ENCODE measurements at places on chromosomes 3 and 15. TPM values are rescaled to one million over a fixed set of nuclear protein-coding genes. Genes with fewer than 3 reads are reported as not detected.

Gene GABRR3
- polyA plus RNA-seq, result not detected

Gene AP3B2
- polyA plus RNA-seq, result not detected

Gene PPM1L
- 14.3 TPM for polyA plus RNA-seq

Gene HCLS1
- 5.8 TPM for polyA plus RNA-seq

Gene LSMEM2
- polyA plus RNA-seq, result 40.6 TPM

Gene ACOX2
- polyA plus RNA-seq, result 23.7 TPM

Gene TM4SF4
- polyA plus RNA-seq, result not detected

Gene SKOR1
- not detected for polyA plus RNA-seq

Gene SIDT1
- polyA plus RNA-seq, result 1.7 TPM

Gene TERC
- polyA plus RNA-seq, result not detected

GRCh38 chr15:52200831-52201365 lies 9.7 kb upstream of the GNB5 start:
- no peak for DNase-seq

- DNase-seq, result no peak
These were observed 76.9 kb upstream of the ABI3BP start for GRCh38 chr3:101069901-101070798.

- DNase-seq, result no peak
These were observed 716 bp downstream of the SELENOS start for GRCh38 chr15:101276501-101277037.

GRCh38 chr15:91224755-91225380 lies 124.8 kb downstream of the SV2B start:
- no peak for DNase-seq

GRCh38 chr15:78408355-78408640 lies 29.7 kb upstream of the IREB2 start:
- no peak for DNase-seq

DNA sequence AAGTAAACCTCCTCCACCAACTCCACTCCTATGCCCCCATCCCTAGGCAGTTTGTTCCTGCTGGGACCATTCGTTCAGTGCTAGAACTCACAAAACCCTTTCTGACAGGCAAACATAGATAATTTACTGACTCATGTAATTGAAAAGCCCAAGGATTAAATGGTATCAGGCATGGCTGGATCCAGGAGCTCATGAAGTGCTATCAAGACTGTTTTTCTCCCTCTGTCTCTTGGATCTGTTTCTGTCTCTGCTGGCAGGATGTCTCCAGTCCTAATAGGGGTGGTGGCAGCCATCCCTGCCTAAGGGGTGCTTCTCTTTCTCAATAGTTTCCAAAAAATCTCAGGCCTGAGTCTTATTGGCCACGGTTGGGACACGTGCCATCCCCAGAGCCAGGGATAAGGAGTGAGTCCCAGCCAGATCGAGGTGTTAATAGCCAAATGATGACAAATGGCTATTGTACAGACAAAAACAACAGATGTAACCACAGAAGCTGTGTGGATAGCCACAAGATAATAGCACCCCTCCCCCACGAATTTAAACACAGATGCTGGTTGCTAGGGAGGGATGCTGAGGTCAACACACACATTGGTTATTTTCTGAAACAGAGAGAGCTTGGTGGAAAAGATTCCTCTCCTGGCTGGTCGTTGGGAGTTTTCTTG lies 168.6 kb downstream of the SHQ1 start:
- peak; percentile 37 for DNase-seq

DNA sequence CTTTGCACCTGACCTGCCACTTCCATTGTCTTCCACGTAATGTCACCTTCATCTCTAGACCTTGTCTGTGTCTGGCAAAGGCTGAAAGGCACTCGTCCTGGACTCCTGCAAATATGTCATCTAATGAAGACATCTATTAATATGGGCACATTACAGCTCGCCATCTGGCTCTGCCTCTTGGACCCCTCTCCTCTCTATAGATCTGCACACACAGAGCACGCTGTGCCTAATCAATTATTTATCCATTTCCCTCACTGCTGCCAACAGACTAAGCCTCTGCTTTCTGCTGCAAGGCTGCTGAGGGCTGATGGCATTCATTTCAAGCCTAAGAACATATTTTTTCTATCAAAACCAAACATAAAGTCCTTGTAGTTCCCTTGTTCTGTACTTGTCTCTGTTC lies 573.0 kb downstream of the TUSC7 start:
- DNase-seq, result no peak

DNA sequence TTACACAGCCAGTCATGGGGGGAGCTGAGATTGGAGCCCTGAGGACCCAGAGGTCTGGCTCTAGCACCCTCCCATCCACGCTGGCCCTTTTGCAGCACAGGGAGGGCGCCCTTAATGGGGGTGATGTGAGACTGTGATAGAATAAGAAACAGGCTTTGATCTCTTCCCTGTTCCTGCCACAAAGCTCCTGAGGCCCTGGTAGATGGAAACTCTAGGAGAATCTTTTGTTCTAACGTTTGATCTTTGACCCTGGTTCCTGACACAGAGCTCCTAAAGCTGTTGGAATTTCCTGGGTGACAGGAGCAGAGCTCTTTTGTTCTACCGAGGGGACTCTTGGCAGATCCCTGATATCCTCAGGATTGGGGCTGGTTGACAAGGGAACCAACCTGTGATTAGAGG lies 1.2 kb upstream of the UROC1 start:
- no peak for DNase-seq

DNA sequence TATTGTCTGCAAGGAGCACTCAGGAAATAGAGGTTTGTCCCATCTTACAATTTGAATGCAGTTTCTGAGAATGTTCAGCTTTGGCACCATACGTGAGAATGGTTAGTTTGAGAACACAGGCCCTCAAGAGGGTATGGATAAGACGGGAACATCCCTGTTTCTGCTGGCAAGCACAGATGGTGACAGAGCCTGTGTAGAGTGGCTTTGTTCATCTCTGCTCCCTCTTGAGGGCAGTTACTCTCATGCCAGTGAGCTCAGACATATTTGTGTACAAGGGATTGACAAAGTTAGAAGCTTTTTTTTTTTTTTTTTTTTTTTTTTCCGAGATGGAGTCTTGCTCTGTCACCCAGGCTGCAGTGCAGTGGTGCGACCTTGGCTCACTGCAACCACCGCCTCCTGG lies 71.5 kb upstream of the FILIP1L start:
- no peak for DNase-seq

- no peak for DNase-seq
These were observed 170.9 kb downstream of the ERC2 start for GRCh38 chr3:56297281-56297840.

DNA sequence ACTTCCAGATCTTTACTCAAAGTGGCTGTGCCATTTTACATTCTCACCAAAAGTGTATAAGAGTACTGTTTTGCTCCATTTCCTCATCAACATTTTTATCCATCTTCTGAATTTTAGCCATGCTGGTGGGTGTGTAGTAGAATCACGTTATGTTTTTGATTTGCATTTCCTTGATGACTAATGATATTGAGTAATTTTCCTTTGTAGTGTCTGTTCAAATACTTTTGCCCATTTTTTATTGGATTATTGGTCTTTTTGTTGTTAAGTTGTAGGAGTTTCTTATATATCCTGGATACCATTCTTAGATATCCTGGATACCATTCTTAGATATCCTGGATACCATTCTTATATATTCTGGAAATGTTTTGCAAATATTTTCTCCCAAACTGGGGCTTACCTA lies 344.9 kb downstream of the LRRC3B start:
- no peak for DNase-seq

GRCh38 chr3:57942388-57942787 lies 65.8 kb upstream of the FLNB start:
- DNase-seq, result no peak

DNA sequence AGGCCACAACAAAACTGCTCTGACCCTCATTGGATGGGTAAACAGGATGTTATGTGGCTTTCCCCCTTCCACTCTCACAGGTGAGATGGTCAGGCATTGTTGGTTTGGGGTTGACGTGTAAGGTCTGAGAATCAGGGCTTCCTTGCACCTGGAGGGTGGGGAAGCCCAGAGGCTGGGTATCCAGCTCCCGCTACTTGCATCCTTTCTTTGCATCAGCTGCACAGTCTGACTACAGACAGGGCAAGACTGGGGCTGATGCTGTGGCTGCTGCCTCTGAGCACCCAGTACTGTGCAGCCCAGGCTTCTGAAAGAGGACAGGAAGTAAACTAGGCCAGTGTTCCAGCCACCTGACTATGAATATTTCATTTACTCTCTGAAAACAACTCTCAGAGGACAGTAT lies 58.0 kb upstream of the ATP2B2 start:
- no peak for DNase-seq

GRCh38 chr3:8311321-8311720 lies 190.3 kb upstream of the LMCD1 start:
- DNase-seq, result no peak

DNA sequence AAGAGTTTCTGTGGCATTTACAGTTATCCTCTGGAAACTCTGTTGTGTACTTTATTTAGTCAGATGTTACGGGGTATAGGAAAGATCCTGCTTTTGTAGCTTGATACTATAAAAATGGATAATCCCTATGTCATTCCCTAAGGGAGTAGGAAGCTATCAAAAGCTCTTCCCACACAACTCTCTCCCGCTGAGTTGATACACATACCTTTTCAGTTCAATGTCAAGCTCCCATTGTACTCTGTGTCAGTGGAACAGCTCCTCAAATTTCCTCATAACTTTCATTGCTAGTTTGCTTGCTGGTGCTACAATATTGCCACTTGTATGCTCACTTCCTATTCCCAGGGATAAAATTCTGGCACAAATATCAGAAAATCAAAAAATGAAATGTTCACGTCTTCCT lies 893.3 kb upstream of the GBE1 start:
- no peak for DNase-seq

GRCh38 chr15:39000008-39000734 lies 435.6 kb upstream of the RASGRP1 start:
- DNase-seq, result no peak

- DNase-seq, result no peak
These were observed 13.8 kb downstream of the RAB43 start for GRCh38 chr3:129107793-129108192.

DNA sequence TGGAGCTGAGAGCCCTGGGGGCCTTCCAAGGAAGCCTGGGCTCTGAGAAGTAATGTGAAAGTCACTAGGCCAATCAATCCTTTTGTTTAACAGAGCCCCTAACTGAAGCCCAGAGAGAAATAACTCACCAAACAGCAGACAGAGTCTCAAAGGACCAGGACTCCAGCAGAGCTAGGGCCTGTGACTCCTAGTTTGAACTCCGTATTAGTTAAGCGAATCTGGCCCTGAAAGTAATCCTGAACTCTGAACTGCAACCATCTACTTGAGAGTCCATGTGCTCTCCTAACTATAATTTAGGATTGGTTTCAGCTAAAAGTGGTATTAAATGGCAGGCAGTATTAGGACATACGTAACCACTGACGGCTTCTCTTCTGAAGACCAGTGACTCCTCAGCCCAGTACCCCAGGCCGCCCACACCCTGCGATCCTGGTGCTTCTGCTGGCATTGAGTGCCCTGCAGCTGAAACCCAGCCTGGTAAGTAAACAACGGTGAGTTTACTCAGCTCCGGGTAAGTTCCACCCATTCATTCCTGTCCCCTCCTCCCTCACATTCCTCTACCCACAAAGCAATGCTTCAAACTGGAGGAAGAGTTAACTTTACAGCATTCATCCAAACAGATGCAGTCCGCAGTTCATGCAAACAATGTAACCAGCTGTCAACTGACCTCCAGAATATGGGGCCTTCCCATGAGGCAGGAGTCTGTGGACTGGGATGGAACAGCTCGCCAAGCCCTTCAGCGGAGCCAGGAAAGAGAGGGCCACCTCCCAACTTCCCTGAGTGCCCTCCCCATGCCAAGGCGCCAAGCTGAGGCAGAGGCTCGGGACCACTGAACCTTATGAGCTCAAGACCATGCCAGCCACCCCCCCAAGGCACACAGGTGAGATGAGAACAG lies 7.3 kb downstream of the MYO5C start:
- no peak for DNase-seq

DNA sequence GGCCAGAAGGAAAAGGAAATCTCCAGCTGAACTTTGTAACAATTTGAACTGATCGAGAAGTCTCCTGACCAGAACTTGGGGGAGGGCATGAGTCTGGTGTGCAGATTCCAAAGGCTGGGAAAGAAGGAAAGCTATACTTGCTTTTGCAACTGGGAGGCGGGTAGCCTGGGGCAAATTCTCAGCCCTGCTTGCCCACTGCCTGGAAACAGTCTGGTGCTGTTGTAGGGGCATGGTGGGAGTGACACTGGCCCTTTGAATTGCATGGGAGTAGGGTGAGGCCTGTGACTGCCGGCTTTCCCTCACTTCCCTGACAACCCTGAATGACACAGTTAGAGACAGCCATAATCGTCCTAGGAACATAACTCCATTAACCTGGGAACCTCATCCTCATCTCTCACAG lies 114.0 kb upstream of the POU1F1 start:
- no peak for DNase-seq

- DNase-seq, result no peak
These were observed 10.9 kb upstream of the CD200R1L start for GRCh38 chr3:112857526-112857925.

DNA sequence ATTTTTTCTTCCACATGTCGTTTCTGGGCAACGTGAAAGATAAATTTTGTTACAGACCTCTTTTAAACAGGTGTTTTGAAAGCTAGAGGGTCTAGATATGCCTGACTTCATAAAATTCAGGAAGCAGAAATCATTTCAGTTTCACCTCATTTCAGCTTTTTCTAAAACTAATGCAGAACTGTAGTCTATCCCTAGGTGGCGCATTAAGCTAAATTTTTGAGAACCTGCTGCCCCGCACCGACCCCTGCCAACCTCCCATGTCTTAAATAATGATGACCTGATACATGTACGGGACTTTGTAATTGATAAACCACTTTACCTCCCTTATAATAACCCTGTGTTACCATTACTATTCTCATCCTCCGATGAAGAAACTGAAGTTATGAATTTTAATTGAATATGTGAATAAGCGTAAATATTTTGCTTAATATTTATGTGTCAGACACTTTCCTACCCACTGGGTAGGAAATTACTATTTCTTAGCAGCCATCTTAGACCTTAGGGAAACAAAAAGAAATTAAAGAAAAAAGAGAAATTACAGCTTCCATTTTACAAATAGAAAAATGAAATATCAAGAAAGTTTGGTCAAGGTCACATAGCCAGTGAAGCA lies 78.7 kb upstream of the GCNT3 start:
- DNase-seq, result peak; percentile 29

DNA sequence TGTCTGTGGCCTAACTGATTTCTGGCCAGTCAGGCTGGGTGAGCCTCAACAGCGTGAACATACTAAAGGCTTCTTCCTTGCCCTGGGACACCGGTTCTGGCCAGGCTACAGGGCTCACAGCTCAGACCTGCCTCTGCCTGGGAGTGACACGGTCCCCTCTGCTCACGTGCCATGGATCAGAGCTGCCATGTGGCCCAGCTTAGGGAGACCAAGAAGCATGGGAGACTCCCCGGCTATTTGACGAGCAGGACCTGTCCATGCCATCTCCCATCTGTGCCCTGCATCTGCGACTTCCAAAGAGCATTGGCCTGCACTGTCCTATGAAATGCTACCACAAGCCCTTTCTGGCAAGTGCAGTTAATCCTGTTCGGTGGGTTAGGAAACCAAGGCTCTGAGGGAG lies 57.4 kb downstream of the APBA2 start:
- no peak for DNase-seq

DNA sequence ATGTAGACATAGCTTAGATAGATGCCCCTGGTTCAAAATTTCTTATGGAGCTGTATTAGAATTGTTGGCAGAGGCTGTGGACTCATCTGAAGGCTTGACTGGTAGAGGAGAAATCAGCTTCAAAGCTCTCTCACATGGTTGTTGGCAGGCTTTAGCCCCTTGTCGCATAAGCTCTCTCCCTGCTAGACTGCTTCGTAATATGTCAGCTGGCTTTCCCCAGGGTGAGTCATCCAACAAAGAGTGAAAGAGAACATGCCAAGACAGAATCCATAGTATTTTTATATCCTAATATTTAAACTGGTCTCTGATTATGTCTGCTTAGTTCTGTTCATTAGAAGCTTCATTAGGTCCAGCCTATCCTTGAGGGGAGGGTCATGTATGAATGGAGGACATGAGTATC lies 427.4 kb upstream of the NAALADL2 start:
- DNase-seq, result no peak

All from muscle of arm (tissue), 14 donors.